COLO829 (cell line): ENCODE measurements at places on chromosomes 6 and 20.

- no peak for DNase-seq
Measured at GRCh38 chr6:166825553-166826145, 130.7 kb downstream of the RNASET2 start.

DNA sequence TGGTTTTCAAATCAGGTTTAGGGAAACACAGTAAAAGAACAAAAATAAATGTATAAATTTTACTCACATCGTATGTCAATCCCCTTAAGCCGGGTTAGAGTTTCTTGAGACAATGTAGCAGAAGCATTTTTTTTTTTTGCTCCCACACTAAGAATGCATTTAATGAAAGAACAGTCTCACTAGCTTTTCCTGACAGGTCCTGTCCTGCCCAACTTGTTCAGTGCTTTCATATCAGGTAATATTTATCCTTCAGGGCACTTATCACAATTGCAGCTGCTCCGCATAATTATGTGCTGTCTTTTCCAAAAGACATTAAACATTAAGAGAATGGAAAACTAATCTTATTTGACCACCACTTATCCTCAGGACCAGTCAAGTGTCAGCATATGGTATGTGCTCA, 632.0 kb downstream of the HTR1B start:
- no peak for DNase-seq

- DNase-seq, result no peak
Measured at GRCh38 chr20:19887556-19888268, 129.4 kb upstream of the NAA20 start.

GRCh38 chr20:63873477-63873971, 8.5 kb downstream of the TPD52L2 start:
- DNase-seq, result no peak

DNA sequence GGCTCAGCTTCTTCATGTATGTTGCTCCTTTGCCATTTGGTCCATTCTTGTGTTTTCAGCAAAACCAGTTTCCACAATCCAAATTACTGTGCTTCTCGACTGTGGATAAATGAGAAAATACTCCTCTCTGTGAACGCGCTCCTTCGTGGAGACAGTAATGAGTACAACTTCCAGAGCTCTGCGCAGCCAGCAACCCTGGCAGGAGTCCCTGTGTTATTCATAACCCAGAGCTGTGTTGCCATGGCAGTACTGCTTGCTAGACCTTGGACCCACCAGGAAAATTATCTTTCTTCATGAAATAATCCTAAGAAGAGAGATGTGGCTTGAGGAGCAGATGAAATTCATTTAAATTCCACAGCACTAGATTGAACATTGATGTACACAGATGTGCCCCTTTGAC, 73.7 kb downstream of the SLC22A3 start:
- no peak for DNase-seq
